Activated CD4-positive, alpha-beta T cell treated with anti-CD3 and anti-CD28 coated beads, Interleukin-2, amount 10 ng/mL, durations not matched to agents 24 days and 14 days (primary cell): ENCODE measurements at places on chromosomes 1 and 21. TPM values are rescaled to one million over a fixed set of nuclear protein-coding genes. Genes with fewer than 3 reads are reported as not detected.
A peak's percentile ranks its signal among the peaks of the same experiment; 100 is the strongest.

TBX19 gene
- total RNA-seq = 2.5 and 3.2 TPM in 2 replicates

UMODL1 gene
- not detected in 2 replicates for total RNA-seq

SPRR5 gene
- not detected in 2 replicates for total RNA-seq

DNA sequence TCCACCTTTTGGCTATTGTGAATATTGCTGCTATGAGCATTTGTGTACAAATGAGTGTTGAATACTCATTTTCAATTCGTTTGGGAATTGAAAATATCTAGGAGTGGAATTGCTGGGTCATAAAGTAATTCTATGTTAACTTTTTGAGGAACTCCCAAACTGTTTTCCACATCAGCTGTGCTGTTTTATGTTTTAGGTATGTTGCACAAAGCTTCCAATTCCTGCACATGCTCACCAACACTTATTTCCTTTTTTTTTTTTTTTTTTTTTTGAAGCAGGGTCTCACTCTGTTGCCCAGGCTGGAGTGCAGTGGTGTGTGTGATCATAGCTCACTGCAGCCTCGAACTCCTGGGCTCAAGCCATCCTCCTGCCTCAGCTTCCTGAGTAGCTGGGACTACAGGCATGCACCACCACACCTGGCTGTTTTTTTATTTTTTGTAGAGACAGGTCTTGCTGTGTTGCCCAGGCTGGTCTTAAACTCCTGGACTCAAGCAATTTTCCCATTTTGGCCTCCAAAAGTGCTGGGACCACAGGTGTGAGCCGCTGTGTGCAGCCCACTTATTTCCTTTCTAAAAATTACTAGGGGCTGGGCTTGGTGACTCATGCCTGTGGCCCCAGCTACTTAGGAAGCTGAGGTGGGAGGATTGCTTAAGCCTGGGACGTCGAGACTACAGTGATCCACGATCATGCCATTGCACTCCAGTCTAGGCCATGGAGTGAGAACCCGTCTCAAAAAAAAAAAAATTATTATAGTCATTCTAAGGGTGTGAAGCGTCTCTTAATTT is 33.4 kb downstream of the TMCC2 start:
- no peak for DNase-seq

DNA sequence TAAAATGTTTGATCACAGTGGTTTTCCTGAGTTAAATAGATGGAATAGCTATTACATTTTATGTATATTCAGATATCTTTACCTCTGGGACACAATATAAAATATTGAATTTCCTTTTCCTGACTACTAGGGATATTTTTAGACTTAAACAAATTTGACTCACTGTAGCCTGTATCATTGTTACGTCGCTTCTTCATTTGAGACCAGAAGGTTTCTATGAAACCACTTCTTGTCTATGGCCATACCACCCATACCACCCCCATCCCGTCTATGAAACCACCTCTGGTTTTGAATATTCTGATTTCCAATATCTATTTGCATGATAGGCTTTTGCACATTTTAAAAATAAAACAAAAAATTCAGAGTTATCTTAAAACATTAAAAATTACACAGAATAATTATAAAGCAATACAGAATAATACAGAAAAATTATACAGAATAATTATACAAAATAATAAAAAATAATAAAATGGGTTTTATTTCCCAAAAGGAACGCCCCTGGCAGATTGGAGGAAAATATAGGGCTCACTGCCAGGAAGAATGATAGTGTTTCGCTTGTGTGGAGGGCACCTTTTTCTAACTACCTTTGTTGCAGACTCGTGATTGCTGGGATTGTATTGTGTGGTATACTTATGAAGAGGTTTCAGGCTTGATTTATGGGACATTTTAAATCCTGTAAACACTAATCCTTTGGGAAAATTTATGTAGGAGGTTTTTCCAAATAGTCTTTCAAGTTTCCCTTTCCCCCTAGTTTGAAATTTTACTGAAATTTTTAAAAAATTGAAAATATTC is 4.7 kb downstream of the SPEN start:
- no peak for DNase-seq

DNA sequence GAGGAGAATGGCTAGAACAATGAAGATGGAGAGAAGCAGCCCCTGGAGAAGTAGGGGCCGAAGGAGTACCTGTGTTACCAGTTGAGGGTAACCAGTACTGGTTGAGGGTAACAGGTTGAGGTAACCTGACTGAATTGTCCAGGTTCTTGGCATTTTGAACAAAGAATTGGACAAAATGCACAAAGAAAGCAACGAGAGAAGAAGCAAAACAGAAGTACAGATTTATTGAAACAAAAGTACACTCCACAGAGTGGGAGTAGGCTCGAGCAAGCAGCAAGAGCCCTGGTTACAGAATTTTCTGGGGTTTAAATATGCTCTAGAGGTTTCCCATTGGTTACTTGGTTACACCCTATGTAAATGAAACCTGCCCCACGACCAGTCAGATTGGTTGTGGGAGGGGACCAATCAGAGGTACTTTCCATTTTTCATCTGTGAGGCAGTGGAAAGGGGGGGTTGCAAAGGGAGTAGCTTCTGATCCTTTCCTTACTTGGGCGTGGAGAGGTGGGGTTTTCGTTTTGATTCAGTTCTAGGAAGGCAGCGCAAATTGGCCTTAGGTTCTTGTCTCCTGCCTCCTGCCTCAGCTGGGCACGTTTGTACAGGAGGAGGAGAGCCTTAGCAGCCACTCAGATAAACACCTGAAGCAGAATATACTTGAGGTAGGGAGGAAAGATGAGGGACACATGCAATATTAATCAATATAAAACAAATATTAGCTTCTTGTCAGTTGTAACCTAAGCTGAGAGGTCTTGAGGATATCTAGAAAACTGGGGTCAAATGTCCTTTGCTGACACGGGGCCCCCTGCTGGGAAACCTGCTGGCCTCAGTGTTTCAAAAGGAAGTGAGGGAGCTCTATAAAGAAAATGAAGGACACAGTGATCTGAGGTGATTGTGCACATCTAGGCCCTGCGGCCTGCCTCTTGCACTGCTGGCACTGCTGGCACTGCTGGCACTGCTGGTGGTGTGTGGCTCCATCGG is 14.3 kb upstream of the LSM10 start:
- DNase-seq = peak; percentile 87
